Mononuclear cell (primary cell): ENCODE measurements at places on chromosomes 6 and 20. TPM values are rescaled to one million over a fixed set of nuclear protein-coding genes. Genes with fewer than 3 reads are reported as not detected.

LPA gene
- not detected for total RNA-seq

TRAPPC3L gene
- 2.1 TPM for total RNA-seq

DOK5 gene
- not detected for total RNA-seq

SAPCD1 gene
- total RNA-seq: 0.63 TPM

SLC52A3 gene
- not detected for total RNA-seq

TRIM10 gene
- total RNA-seq: 0.21 TPM

TTLL9 gene
- not detected for total RNA-seq

OR2H1 gene
- not detected for total RNA-seq

PAK5 gene
- not detected for total RNA-seq

RIPPLY2 gene
- total RNA-seq: under 0.01 TPM

BFSP1 gene
- 0.84 TPM for total RNA-seq

NANP gene
- 2.0 TPM for total RNA-seq

KIAA1755 gene
- 0.10 TPM for total RNA-seq

NELFE gene
- 47.8 TPM for total RNA-seq

MUC21 gene
- not detected for total RNA-seq

TSPYL4 gene
- 39.8 TPM for total RNA-seq

RNF144B gene
- 26.1 TPM for total RNA-seq

LRRC73 gene
- not detected for total RNA-seq

ENTPD6 gene
- total RNA-seq: 30.6 TPM

OR2J2 gene
- total RNA-seq: not detected

ADAM33 gene
- under 0.01 TPM for total RNA-seq

SPEF1 gene
- total RNA-seq: not detected

PACSIN1 gene
- 0.42 TPM for total RNA-seq

CCN6 gene
- not detected for total RNA-seq

CTAGE9 gene
- not detected for total RNA-seq

HLA-DQB1 gene
- 1.4 TPM for total RNA-seq

GTPBP2 gene
- total RNA-seq: 31.7 TPM

C20orf96 gene
- total RNA-seq: 0.73 TPM

BIRC7 gene
- total RNA-seq: 0.21 TPM

LIME1 gene
- 117 TPM for total RNA-seq

PPP1R14C gene
- 0.21 TPM for total RNA-seq

GCLC gene
- total RNA-seq: 19.5 TPM

PTCRA gene
- total RNA-seq: 6.9 TPM

GSTA2 gene
- total RNA-seq: not detected

POU3F2 gene
- under 0.01 TPM for total RNA-seq

TAB2 gene
- 118 TPM for total RNA-seq

FIG4 gene
- total RNA-seq: 9.3 TPM

RPP40 gene
- total RNA-seq: 1.3 TPM

TSPO2 gene
- total RNA-seq: not detected

ELOVL2 gene
- not detected for total RNA-seq

C20orf141 gene
- total RNA-seq: not detected

WFDC12 gene
- not detected for total RNA-seq

PCK1 gene
- not detected for total RNA-seq

C4A gene
- total RNA-seq: 0.94 TPM

GDAP1L1 gene
- not detected for total RNA-seq

POM121L2 gene
- total RNA-seq: not detected

SLC22A3 gene
- total RNA-seq: not detected
